ENCODE measurements at places on chromosomes 6 and 20.

- no peak for DNase-seq
Observed at GRCh38 chr6:168196881-168197635, 118.0 kb upstream of the FRMD1 start.

DNA sequence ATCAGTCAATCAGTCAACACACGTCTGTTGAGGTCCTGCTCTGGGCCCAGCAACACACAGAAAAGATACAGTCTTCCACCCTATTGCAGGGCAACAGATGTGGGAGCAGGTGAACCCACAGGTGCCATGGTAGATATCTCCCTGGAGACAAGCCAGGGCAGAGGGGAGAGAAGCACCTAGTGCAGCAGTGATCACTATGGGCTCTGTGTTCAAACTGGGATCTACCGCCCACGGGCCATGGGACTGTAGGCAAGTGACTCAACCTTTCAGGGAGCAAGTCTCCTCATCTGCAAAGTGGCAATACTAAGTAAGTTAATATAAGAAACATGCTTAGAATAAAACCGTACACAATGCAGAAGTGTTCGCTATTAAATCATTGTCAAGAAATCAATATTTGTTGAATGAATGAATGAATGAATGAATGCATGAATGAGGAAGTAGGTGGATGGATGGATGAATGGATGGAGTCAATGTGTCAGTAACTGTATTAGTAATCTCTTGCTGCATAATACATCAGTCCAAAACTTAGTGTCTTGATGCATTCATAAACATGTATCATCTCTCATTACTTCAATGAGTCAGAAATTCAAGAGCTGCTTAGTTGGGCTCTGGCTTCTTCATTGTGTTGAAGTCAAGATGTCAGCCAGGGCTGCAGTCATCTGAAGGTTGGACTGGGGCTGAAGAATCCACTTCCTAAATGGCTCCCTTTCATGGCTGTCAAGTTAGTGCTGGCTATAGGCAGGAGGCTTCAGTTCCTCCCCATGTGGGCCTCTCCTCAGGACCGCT is 31.9 kb upstream of the NFATC2 start:
- no peak for DNase-seq

DNA sequence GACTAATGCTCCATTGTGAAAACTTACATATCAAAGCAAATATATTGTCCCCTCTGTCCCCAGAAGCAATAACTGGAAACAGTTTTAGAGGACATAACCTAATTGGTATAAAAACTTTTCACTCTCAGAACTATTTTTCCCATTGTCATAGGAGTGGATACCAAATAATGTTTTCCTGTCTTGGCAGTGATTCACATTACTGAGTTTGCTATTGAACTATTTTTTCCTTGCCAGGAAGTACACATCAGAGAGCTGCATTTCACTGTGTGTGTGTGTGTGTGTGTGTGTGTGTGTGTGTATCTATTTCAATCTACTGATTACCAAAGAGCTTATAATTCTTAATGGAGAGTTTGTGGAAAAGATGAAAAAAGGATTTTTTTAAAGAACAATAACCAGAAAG is 45.4 kb downstream of the AKAP12 start:
- no peak for DNase-seq

- DNase-seq = peak; percentile 23
Observed at GRCh38 chr6:117483645-117484016, 1.2 kb downstream of the DCBLD1 start.

- no peak for DNase-seq
Observed at GRCh38 chr20:50434653-50435396, 75.4 kb upstream of the PTPN1 start.

GRCh38 chr20:23245553-23246181 is 104.9 kb upstream of the NXT1 start:
- no peak for DNase-seq

DNA sequence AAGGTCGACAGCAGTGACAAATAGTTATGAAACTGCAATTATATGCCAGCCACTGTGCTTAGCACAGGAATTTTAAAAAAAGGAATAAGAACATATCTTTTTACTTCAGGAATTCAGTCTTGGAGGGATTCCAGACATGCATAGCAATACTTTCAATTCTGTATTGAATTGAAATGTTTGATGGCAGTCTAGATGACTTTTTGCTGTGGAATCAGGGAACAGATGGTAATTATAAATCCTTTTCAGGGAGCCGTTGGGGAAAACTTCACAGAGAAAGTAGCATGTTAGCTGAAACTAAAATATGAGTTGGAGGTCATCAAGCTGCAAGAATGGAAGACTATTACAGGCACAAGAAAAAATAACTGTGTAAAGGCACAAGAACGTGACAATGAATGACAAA is 74.8 kb downstream of the IMPG1 start:
- no peak for DNase-seq

GRCh38 chr6:94487371-94487770 is 1068.0 kb upstream of the EPHA7 start:
- DNase-seq = no peak

GRCh38 chr6:41602864-41603608 is 35.2 kb upstream of the MDFI start:
- peak; percentile 78 for DNase-seq

GRCh38 chr6:1903780-1904465 is 294.2 kb downstream of the FOXC1 start:
- no peak for DNase-seq

DNA sequence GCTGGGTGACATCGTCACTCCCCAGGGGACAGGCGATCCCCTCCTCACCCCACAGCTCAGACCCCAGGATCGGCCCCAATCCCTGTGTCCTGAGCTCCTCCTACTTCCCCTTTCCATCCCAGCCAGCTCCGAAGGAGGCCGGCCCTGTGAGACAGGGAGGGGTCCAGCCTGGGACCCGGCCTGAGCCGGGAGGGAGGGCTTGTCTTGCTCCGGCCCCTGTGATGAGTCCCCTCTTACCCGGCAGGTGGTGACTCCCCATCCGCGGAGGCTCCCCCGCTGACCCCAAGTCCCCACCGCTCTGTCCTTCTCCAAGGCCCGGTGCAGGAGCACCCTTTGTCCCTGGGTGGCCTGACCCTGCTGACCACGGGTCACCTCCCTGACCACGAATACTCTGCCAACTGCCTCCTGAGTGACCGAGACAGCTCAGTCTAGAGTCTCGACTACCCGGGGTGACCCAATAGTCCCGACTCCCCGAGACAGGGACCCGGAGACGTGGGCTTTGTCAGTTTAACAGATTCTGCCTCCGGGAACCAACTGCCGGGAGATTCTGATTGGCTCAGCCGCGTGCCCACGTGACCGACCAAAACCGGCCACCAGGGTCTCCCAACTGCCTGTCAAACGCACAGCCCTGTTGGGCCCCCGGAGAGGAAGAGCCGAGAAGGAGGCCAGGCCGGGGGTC is 187.4 kb upstream of the PROKR2 start:
- peak; percentile 44 for DNase-seq

GRCh38 chr20:41701588-41702348 is 83.6 kb upstream of the CHD6 start:
- no peak for DNase-seq

- no peak for DNase-seq
Observed at GRCh38 chr6:33994472-33995308, 151.2 kb downstream of the GRM4 start.

- DNase-seq = no peak
Observed at GRCh38 chr20:16283978-16284377, 289.3 kb downstream of the KIF16B start.

- no peak for DNase-seq
Observed at GRCh38 chr20:23008667-23009066, 26.4 kb upstream of the SSTR4 start.

DNA sequence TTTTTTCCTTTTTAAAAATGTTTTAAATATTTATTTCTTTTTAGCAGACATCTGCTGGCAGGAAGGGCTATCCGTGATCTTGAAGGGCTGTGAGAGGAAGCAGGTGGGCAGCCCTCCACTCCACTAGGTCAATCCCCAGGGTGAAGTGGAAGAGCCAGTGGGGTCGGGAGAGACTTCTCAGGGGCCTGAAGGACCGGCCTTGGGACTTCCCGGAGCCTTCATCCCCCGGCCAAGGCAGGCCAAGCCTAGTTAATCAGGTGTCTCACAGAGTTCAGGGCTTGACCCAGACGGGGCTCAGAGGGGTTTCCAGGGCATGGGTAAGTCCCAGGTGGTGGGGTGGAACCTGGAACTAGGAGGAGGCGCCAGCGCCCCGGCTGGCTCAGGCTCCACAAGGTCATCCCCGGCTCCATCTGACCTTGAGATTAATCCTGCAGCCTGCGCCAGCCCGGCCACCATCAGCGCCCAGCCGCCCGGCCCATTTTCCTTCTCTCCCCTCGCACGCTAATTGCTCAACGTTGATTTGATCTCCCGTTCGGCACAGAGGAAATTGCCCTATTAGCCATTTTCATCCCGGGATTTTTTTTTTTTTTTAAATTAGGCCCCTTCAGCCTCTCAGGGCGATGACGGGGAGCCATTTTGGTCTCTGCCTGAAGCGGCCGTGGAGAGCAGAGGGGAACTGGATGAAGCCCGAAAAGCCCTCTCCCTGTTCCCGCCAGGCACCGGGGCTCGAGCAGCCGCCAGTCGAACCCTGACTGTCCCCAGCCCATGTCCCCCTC is 44.4 kb downstream of the MDFI start:
- DNase-seq = no peak

GRCh38 chr6:123316733-123317323 is 319.9 kb downstream of the TRDN start:
- no peak for DNase-seq

DNA sequence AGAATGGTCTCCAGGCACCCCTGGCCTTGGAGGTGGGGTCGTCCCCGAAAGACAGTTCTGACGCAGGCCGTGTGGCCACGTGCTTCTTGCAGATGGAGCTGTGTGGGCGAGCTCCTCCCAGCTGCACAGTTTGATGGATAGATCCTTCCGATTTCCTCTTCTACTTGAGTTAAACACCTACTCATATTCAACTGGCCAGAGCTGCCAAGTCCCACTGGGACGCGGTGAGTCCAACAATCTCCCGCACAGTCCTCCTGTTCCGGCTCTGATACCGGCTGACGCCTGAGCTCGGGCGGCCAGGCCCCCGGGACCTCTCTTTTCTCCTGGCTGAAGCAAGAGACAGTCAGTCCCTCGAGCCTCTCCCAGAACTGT is 57.9 kb upstream of the DACT2 start:
- DNase-seq = no peak

DNA sequence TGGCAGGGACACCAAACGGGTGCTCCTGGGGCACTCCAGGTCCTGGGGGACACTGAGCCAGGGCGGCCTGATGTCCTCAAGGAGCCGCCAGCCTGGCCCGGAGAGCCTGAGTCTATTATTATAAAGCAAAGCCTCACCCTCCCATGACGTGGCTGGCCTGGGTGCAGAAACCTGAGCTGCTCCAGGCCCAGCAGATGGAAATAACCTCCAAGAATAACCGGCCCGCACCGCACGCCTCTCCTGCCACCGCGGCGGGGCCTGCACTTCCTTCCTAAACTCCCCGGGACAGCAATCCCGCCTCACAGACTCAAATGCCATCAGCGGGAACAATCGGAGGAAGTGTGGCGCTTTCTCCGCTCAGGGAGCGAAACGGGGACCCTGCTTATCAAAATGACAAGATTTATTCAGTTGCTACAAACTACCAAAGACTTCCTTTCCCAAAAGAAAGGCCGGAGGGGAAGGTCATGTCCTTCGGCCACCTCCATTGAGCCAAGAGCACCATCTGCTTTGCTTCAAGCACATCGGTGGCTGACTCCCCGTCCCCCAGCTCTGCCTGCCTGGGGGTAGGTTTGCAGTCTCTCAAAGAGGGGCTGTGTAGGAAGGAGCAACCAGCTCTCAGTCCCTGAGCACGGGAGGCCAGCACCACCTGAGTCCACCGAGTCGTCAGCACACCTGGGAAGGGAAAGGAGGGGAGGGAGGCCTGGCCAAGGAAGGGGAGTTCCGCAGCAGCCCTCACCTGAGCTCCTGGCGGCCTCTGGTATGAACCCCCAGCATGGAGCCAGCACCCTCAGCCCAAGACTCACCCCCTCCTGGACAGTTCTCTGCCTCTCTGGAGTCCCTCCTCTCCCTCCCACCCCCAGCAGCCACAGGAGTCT is 78.6 kb upstream of the QKI start:
- no peak for DNase-seq

DNA sequence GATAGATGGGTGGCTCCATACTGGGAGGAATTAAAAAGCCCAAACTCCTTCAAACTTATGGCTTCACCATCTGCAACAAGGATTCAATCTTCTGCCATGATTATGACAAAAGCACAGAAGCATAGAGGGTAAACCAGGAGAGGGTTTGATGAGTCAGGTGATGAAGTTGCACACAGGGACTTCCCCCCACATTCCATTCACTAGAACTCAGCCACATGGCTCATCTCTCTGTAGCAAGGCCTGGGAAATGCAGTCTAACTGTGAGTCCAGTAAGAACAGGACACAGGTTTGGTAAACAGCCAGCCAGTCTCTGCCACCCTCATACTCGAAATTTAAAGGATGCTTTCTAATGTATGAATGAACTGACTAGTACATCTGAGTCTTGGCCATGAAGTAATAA is 142.9 kb downstream of the HIVEP2 start:
- DNase-seq = no peak
